NCI-H1105 (cell line): ENCODE measurements at places on chromosomes 7 and 10.

DNA sequence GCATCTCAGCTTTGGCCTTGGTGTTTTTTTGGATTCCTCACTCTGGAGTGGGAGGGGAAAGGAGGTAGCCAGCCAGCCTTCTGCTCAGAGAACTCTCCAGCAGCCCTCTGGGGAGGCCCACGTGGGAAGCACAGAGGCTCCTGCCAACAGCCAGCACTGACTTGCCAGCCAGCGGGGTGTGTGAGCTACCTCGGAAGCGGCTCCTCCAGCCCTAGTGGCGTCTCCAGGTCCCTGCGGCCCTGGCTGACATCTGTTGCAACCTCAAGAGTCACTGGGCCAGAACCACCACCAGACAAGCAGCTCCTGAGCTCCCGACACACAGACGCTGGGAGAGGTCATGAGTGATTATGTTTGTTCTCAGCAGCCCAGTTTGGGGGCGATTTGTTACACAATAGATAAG, 180.2 kb upstream of the FZD8 start:
- DNase-seq, result no peak

DNA sequence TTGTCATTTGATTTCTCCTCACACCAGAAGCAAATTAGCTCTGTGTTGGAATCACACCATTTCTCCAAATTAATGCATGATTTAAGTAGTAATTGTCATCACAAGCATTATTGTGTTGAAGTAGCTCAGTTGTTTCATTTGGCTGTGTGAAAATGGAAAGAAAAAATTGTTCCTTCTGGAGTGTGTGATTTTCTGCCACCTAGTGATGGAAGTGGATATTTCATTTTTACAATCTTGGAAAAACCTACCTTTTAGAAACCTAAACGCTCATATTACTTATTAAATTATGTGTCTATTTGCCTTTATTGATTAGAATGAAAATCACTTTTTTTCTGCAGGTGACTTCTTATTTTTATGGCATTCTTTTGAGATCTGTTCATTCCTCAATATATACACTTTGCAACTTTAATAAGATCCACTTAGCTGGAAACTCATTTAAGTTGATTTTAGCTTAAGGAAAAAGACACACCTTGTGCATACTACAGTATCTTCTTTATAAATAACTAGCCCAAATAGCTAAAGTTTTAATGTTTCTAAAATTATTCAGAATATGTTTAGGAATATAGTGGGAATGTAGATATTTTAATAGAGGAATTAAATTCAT, 50.0 kb downstream of the SRI start:
- DNase-seq, result peak; percentile 5

- DNase-seq, result no peak
Observed at GRCh38 chr7:14834883-14835282, 67.7 kb downstream of the DGKB start.

GRCh38 chr7:74481458-74482196, 27.9 kb downstream of the GTF2IRD1 start:
- DNase-seq, result no peak

DNA sequence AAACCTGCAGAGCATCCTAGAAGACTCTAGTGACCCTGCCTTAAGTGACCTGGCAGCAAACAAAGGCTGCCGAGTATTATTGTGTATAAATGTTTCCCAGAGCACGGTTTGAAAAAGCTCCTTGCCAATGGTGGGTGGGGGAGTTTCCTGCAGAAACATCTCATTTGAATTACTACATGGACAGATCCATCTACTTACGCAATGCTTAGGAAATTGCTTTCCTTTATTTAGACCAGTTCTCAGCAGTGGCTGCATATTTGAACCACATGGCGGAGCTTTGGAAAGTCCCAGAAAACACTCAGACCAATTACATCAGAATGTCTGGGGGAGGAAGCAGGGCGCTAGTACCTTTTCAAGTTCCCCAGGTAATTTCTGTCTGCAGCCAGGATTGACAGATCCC, 560.9 kb downstream of the SDK1 start:
- no peak for DNase-seq

DNA sequence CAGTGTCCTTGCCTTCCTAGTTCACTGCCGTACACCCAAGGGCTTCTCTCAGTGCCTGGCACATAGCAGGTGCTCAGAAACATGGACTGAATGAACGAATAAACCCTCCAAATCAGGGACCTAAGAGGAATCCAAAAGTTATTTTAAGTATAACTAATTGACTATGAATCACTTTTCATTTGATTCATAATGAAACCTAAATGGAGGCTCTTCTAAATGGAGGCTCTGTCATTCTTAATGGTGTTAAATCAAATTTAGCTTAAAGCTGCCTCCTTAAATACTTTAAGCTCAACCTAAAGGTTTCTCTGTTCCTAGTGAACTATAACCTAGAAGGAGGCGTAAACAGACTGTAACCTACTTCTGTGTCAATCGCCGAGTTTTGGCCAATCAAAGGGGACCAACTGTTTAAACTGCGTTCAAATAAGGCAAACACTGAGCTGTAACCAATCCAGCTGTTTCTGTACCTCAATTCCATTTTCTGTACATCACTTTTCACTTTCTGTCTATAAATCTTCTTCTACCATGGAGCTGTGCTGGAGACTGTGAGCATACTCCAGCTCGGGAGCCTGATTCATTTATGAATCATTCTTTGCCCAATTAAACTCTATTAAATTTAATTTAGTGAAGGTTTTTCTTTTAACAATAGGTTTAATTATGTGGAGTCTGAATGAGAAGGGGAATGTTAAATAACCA, 11.0 kb downstream of the PYROXD2 start:
- DNase-seq, result no peak

- DNase-seq, result no peak
Observed at GRCh38 chr10:125343118-125343925, 183.0 kb upstream of the CTBP2 start.

GRCh38 chr10:59585046-59585700, 124.5 kb downstream of the SLC16A9 start:
- DNase-seq, result no peak

DNA sequence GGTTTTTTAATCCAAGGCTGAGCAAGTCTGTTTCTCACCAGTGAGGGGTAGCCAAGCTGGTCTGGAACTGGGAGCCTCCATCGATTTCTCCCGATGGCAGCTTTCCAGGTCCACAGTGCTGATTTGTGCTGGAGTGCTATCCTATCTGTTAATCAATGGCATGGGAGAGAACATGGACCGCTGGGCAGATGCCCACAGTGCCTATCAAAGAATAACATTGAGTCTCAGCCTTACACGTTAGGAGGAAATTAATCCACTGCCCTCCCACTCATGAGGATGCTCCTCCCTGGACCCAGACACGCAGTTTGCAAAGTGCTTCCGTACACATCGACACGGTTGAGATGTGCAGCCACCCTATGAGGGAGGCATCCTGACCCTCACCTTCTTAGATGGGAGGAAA, 36.0 kb upstream of the CUX1 start:
- no peak for DNase-seq

- DNase-seq, result no peak
Observed at GRCh38 chr7:151452680-151453325, 12.9 kb upstream of the CRYGN start.

DNA sequence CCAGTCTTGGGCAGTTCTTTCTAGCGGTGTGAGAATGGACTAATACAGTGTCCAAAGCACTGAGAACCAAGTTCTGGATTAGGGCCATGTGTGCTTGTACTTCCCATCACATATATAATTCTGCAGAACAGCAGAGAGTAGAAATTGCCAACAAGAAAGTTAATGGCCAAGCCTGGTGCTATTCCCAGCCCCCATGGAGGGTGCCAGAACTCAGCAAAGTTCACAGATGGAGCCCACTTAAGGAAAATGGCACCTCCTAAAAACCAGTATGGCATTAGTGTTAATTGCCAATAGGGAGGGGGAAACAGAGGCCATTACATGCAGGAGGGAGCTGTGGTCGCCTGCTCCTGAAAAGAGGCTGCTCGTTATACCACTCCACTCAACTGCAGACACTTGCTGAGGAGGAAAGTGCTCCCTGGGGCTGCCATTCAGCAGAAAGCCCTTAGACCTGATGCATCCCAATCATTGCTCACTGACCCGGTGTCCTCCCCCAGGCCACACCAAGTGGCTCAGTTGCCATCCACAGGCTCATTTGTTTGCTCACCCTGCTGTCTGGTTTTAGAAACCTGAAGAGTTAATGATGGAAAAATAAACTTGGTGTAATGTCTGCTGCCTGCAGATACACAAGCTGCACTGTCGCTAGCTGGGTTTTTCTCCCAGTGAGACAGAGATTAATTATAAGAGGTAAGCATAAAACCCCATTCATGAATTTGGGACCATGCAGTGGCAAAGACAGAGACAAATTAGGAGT, 280.6 kb downstream of the GFRA1 start:
- no peak for DNase-seq

- no peak for DNase-seq
Observed at GRCh38 chr7:88458946-88459345, 152.3 kb upstream of the STEAP4 start.

GRCh38 chr10:7662522-7662921, 4.2 kb downstream of the ITIH5 start:
- DNase-seq, result no peak

DNA sequence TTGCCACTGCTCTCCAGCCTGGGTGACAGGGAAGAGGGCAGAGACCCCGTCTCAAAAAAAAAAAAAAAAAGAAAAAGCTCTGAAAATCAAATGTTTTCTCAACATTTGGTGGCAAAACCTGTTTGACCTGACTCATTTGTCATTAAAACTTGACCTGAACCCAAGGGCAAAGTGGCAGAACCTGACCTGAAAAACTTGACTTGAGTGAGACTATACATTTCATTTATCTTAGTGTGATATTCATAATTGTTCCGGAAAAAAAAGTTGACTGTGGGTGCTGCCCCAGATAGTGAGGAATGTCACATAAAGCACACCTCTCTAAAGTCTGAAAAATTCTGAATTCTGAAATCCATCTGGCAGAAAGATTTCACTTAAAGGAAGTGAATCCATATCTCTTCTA, 2.3 kb upstream of the TAX1BP1 start:
- no peak for DNase-seq

GRCh38 chr7:78472519-78472918, 673.9 kb downstream of the PHTF2 start:
- no peak for DNase-seq

GRCh38 chr10:110750931-110751330, 106.8 kb downstream of the RBM20 start:
- no peak for DNase-seq

- peak; percentile 16 for DNase-seq
Observed at GRCh38 chr10:79904671-79905321, 44.1 kb downstream of the SFTPD start.

- DNase-seq, result no peak
Observed at GRCh38 chr7:38506004-38506403, 125.2 kb downstream of the AMPH start.

DNA sequence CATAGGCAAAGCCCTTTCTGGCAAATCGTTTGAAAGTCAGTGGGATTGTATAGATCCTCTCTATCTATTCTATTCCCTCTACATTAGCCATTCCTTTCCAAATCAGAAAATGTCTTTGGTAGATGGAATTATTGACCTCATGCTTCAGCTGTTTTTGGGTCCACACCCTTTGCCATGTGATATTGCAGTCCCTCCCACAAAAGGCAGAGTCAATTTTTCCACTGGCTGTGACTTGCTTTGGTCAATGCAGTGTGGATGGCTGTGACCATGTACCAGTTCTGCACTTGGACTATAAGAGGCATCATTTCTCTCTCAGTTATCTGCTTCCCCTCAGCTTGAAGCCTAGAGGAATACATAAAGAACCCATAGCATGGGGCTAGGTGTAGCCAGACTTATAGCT, 332.9 kb downstream of the PTEN start:
- DNase-seq, result no peak
